ENCODE measurements at places on chromosomes 12 and 14.

GRCh38 chr14:99703381-99703780, 19.3 kb downstream of the CYP46A1 start:
- DNase-seq: no peak

DNA sequence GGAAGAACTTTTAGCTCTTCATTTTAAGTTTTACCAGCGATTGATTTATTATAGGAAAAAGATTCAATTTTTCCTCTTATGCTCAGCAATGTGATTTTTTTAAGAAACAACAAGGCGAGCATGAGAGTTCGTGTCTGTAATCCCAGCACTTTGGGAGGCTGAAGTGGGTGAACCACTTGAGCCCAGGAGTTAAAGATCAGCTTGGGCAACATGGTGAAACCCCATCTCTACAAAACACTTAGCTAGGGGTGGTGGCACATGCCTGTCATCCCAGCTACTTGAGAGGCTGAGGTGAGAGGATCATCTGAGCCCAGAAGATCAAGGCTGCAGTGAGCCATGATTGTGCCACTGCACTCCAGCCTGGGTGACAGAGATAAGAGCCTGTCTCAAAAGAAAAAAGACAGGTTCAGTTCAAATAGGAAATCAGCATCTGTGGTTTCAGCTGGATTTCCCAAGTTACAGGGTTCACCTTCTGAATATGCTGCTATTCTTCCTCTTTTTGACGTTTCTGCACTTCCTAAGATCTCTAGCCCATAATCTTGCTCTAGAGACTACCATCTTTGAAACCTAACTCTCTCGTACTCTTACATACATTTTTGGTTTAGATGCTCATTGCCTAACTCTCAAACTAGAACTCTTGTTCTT, 274.7 kb downstream of the SEC23A start:
- DNase-seq: no peak

DNA sequence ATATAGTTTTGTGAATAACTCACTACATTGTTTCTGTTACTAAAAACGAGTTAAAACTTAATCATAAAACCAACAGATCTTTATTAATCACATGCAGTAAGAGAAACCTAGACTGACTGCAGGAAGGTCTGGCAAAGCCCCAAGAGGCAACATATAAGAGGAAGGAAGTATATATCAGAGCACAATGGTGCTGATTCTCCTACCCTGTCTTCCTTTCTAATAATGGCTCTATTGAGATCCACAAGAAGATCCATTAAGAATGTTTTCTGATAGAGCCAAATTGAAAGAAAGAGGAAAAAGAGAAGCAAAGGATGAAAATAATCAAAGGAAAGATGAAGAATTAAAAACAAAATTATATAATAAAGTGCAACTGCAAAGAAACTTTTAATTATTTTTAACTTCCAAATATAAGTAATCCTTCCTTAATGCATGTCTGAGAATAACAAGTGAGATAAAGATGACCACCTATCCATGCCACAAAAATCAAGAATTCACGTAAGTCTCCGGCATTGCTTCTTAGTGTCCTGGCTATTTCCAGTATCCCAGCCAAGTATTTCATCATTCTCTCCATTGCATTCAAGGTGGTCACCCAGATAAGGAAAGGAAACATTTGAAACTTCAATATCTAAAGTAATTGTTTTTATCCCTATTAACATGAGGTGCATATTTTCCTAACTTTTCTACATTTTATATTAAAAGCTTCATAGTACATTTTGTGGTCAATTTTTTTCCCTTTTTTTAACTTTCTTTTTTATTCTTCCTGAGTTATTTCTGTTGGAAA, 62.2 kb downstream of the SOX5 start:
- no peak for DNase-seq

DNA sequence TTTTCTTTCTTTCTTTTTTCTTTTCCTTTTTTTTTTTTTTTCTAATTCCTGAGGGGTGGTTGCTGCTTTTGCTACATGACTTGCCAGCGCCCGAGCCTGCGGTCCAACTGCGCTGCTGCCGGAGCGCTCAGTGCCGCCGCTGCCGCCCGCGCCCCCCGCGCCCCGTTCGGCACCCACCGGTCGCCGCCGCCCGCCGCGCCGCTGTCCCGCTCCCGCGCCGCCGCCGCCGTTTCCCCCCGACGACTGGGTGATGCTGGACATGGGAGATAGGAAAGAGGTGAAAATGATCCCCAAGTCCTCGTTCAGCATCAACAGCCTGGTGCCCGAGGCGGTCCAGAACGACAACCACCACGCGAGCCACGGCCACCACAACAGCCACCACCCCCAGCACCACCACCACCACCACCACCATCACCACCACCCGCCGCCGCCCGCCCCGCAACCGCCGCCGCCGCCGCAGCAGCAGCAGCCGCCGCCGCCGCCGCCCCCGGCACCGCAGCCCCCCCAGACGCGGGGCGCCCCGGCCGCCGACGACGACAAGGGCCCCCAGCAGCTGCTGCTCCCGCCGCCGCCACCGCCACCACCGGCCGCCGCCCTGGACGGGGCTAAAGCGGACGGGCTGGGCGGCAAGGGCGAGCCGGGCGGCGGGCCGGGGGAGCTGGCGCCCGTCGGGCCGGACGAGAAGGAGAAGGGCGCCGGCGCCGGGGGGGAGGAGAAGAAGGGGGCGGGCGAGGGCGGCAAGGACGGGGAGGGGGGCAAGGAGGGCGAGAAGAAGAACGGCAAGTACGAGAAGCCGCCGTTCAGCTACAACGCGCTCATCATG, 654 bp downstream of the FOXG1 start:
- DNase-seq: no peak

DNA sequence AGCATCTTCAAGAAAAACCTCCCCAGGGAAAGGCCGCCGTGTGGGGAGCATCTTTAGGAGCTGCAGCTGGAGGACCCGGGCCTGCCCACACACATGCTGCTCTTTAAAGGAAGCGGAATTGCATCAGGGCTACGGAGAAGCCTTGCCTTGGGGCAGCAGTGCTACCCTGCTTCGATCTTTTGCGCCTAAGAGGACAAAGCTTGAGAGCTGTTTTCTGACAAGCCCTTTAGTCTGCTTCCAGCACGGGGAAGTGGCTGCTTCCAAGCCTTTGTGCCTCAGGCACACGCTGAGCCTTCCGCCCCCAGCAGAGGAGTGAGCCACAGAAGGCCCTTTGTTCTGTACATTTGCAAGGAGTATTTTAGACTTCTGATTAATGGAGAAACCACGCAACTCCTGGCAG, 31.5 kb downstream of the COA8 start:
- DNase-seq: peak; percentile 80

DNA sequence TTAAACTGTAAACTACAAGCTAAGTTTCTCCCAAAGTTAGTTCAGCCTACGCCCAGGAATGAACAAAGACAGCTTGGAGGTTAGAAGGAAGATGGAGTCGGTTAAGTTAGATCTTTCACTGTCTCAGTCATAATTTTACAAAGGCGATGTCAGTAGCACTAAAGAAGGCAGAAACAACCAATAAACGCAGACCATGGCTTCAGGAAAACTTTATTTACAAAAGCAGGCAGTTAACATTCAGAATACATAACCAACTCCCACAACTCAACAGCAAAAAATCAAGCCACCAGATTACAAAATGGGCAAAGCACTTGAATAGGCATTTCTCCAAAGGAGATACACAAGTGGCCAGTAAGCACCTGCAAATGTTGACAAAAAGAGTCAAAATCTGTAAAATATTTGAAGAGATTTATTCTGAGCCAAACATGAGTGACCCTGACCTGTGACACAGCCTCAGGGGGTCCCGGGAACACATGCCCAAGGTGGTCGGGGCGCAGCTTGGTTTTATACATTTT, 8.8 kb upstream of the ULK1 start:
- no peak for DNase-seq

DNA sequence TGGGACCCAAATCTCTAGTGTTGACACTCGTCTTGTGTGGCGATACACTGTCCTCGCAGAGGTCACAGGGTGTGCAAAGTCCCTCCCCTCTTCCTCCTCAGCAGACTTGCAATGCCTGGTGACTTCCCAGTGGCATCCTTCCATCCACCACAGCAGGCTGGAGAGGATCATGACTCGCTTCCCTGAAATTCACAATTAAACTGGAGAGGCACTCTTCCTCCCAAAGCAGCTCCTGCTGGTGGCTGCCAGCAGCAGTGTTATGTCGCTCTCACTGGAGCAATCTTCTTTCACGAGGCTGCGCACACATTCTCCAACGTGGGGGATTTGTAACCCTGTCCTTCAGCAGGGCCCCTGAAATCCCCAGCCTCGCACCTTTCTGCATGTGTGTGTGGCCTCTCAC, 145.2 kb upstream of the TMCC3 start:
- DNase-seq: peak; percentile 36

DNA sequence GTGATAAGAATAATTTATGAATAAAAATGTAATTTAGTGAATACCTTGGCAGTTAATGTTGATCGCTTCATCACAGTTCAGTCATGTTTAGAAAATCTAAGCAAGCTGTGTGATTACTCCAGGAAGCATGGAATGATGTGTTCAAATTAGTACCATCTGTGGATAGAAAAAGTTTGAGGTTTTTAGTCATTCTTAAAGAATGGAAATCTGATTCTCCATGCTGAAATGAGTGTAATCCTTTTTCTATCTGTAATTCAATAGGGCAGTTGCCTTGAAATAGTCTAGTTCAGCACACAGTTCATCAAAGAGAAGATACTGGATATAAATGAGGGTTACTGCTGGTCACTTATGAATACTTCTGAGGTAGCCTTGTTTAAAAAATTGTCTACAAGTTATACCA, 127.2 kb upstream of the MYF6 start:
- DNase-seq: peak; percentile 96

GRCh38 chr12:30847259-30847658, 79.3 kb upstream of the TSPAN11 start:
- DNase-seq: peak; percentile 73

DNA sequence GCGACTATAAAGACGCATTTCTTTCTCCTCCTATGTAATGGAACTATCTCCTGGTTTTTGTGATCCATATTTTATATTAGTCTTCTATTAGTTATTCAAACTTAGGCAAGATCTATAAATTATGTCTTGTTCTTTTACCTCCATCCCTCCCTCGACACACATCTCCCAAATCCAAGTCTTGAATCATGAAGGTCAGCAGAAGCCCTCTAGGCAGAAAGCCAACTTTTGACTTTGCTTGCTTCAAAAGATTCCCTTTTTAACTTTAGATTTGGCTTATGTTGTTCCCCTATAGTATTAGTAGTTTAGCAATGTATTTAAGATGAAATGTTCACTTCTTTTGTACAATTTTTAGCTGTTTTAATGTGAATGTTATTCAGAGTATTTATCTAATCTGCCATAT, 689.8 kb downstream of the SLC6A15 start:
- no peak for DNase-seq

- DNase-seq: peak; percentile 50
These were observed 14.0 kb downstream of the CCER1 start for GRCh38 chr12:90940872-90941499.

DNA sequence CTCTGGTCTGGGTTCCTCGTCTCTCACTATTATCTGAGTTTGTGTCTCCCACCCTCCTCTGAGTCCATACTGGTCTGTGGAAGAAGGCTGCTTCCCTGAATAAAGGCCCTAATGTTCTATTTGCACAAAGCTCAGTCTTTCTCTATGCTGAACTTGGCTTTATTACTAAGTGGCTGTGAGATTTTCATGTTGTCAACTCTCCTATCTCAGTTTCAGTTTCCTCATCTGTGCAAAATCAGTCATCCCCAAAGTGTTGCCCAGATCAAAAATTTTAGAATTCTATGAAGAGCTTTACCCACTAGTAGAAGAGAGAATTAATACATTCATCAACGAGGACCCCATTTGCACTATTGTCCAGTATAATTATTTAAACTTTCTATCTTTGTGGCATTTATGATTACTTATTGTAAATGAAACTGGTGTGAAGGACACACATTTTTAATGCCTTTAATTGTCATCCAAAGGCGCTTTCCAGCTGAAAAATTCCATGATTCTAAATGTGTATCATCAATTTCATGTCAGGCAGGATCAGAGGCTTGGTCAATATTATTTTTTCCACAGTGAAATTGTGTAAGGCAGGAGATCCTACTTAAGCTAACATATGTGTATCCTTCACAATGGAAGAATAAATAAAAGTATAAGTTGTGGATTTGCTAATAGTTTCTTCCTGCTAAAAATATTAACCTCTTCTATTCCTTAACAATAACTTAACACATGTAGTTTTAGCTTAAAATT, 79.1 kb upstream of the EEA1 start:
- no peak for DNase-seq

GRCh38 chr12:93759512-93760081, 82.4 kb downstream of the CRADD start:
- DNase-seq: no peak

- DNase-seq: no peak
These were observed 1.3 kb downstream of the PPFIA2 start for GRCh38 chr12:81757731-81758365.

DNA sequence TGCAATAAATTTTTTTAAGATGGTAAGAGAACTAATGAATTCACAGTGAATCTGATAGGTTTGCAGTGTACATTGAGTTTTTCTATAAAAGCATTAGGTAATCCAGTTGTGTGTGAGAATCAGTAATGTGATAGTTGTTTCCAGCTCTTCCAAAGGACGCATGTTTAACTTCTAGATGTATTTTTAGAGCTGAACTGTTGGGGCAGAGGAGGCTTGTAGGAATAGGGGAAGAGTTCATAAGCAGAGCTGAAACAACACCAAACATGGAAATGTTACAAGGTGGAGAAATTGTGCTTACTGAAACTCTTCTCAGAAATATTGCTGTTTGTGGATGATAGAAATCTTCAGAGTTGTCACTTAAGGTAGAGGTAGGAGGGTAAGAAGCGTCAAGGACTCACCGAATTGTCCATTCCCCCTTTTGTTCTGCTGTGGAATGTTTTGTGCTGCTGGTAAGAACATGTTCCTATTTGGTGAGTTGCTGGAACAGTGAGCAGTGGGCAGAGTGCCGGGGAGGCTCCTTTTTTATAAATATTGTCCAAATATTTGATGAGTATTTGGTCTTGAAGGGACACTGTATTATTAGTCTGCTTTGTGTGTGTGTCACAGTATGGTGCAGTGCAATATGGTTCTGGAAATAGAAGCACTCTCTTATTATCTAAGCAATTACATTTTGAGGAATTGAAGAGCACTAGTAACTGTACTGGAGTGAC, 76.7 kb downstream of the ANO6 start:
- DNase-seq: no peak

GRCh38 chr12:130431176-130431575, 93.5 kb downstream of the PIWIL1 start:
- DNase-seq: no peak

DNA sequence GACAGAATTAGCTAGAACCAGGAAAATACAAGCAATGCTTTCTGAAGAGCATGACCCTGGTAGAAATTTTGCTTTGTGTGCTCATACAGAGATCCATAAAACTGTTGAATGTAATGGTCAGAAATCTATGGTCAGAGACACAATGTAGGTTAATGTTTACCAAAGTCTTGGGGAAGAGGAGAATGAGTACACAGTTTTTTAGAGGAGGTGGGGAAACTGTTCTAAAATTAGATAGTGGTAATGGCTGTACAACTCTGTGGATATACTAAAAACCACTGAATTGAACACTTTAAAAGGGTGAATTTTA, 109.5 kb upstream of the ARHGAP5 start:
- DNase-seq: no peak

GRCh38 chr14:23023795-23024152, 10.9 kb downstream of the PSMB5 start:
- DNase-seq: no peak
